AG08395 (cell line): ENCODE measurements at places on chromosomes 6 and 20.

GRCh38 chr20:56769921-56770600, 141.0 kb downstream of the TFAP2C start:
- no peak for DNase-seq

GRCh38 chr6:29680416-29680815, 536 bp downstream of the ZFP57 start:
- DNase-seq, result no peak

DNA sequence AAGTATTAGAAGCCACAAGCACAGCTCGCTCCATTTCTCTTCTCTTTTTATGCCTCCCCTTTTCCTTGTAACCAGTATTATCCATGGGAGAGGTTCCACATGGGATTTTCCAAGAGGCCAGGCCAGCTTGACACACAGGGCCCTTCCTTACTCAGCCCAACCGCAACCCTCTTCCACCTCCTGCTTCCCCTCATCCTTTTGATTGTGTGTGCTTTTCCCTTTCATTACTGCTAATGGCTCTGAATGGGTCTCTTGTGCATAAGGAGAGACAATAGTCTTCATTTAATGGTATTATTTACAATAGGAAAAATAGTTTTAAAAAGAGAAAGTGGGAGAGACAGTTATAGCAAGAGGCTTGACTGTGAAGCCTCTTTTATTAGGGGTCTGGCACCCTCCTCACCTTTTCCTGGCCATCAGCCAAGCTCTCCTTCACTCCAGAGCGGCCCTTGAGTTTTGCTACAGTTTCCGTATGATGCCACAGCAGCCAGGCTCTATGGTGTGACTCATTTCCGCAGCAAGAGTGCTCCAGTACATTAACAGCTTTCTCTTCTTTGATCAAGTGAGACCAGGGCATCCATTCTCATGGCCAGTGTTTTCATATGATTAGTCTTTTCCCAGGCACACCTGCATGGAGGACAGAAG, 579.5 kb downstream of the TFAP2B start:
- DNase-seq, result no peak

DNA sequence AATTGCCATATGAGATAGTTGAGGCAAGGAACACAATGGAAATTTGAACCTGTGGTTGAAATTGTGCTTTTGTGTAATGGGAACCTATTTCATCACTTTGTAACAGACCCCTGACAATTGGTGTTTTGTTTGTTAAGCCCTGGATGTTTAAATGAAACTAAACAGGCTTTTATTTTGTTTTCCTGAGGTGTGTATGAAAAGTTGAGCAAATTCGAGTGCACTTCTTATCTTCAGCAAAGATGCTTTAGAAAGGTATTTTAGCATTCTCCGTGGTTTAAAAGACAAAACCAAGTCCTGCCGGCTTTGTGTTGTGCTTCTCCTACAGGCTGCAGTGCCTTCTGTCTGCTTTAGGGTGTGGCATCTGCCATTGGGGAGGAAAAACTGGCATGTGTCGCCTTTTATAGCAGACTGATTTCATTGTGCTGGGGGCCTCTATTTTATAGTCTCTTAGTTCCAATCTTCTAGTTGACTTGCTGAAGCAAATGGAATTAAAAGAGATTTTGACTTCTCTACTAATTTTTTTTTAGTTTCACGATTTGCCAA, 2.2 kb upstream of the ARID1B start:
- DNase-seq, result no peak

- no peak for DNase-seq
Observed at GRCh38 chr20:10543480-10543879, 108.4 kb downstream of the SLX4IP start.

DNA sequence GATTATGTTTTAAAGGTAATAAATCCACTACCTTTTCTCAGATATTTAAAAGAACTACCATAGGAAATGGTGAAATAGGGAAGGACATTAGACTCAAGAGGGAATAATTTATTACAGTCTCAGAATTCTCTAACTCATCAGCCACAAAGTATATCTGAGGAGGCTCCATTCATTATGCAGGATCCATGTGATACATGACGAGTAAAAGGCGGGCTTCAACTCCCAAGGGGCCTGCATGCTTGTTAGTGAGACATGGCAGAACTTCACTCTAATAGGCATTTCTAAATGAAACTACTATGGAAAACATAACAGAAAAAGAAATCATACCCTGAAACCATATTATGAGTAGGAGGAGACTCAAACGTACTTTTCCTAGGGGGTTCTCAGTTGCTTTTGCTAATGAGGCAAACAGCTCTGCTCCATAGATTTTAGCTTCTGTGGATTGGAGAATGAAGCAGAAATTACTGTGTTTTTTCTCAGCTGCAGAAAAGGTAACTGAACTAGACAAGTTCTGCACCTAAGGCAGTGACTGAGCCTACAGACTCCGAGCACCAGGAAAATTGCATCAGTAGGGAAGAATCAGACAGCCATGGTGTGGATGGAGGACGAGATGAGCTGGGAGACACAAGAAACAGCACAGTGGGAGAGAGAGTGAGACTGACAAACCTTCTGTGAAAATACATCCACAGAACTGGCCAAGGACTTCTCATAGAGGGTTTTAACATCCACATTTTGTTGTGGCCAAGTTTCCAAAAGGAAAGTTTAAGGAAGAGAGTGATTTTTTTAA, 254.6 kb upstream of the PRDM1 start:
- DNase-seq, result no peak

DNA sequence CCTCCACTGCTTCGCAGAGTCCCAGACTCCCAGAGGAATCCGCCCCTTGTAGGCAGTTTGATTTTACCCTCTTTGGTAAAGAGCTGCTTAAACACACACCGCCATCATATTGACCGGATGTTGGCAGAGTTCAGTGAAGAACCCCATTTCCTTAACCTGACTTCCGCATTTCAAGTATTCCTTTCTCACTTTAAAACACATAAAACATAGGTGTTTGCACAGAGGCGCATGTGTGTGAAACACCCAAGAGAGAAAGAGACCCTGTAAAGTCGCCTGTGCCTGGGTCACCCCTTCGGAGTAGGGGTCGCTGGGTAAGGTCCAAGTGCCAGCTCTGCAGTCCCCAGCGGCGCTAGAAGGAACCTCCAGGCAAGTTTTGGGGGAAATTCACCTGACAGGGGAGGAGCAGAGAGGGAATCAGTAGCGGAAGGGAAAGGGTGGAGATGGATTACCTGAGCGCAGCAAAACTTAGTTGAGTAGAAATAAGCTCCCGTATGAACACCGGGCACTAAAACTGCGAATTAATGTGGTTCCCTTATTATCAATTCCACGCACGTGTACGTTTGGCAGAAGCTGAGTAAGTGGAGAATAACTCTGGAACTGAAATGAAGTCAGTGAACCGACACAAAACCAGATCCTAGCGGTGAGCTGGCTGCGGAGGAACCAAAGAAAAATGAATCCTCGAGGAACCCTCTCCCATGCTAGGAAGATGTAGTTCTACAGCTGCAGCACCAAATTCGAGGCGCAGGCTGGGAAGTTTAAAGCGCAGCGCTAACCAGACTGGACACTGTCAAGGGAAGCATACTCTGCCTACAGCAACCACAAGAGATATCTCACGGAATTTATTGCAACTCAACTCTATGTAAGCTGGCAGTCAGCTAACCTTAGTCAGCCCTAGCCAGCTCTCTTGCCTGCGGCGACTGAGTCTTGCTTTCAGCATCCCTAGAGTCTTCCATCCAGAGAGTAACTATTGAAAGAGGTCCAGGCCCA, 3.5 kb upstream of the HTR1B start:
- DNase-seq, result peak; percentile 18
